ENCODE measurements at places on chromosomes 3 and 15.

DNA sequence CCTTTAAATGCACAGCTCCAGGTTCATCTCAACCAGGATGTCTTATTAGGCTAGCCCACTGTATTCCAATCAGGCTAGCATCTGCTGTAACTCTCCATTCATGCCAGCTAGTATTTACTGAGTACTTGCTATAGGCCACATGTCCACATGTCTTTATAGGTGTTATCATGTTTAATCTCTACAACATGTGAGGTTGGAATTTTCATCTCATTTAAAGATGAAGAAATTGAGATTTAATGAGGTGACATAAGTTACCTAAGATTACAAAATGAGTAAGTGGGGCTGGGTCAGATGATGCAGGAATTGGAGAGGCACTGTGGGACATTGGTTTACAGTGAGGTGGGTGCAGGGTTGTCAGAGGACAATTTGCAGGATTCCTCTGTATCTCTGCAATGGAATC lies 2.9 kb downstream of the IFT122 start:
- no peak for DNase-seq

GRCh38 chr3:161423911-161424522 lies 52.7 kb upstream of the SPTSSB start:
- DNase-seq = peak; percentile 51

DNA sequence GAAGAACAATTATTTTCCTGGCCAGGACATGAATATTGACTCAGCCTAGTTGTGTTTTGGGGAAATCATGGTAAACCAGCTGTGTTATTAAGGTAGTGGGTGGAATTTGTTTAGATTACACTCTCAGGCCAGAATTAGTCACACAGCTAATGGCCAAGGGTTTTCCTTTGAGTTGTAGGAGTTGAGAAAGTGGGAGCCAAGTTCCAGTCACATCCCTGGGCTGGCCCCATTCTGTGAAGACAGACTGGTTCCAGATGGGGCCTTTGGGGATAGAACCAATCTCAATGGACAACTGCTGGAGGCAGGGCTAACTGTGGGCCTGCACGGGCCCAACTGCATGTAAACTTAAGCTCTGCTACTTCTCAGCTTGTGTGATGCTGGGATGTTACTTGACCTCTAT lies 1.4 kb upstream of the RASL12 start:
- no peak for DNase-seq

DNA sequence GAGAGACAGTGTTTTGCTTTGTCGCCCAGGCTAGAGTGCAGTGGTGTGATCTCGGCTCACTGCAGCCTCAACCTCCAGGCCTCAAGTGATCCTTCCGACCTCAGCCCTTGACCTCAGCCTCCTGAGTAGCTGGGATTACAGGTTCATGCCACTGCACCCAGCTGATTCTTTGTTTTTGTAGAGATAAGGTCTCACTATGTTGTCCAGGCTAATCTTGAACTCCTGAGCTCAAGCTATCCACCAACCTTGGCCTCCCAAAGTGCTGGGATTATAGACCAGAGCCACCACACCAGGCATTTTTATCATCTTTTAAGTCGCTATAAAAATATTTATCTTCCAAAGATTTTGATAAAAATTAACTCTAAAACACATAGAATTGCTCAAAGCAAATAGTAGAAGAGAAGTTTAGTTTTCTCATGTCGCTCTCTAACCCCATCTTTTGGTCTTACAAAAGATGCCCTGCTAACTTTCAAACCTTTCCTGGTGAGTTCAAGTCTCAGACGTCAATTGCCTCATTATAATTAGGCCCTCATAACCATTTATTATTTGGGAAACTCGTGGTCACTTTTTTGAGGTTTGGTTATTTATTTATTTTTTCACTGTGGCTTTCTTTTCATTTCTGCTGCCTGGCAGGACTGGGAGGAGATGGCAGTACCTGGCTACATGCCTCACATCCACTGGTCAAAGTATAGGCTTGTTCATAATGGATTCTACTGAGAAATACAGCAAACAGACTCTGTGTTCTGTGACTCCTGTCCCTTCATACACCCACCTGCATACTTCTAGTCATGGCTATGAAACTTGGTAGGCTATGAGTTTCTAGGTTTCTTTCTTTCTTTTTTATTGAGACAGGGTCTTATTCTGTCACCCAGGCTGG lies 48.3 kb upstream of the DPPA4 start:
- no peak for DNase-seq

DNA sequence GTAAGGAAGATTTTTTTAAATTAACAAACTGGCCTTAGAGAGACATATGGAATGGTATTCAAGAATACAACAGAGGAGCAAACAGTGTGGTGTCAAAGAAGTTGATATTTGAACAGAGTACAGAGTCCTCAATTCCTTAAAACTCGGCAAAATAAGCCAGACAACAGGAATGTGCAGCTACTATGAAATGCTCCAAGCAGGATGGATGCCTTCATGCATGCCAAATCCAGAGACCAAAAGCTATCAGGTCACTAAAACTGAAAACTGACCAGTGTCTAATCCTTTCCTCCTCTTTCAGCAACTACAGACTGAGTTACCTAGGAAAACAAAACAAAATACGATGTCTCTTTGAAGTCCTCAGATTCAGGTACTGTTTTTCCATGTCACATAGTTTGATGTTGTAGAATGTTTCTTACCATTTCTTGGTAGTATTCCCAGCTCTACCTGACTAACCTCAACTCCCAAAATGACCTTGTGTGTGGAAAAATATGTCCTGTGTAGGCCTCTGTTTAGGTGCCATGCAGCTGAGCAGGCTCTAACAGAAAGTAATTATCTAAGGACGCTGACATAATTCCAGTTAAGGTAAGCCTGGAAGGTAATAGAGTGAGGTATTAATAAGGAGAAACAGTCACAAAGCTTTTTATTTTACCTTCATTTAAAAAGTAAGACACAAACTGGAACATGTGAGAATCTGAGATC lies 46.9 kb downstream of the TBL1XR1 start:
- no peak for DNase-seq

DNA sequence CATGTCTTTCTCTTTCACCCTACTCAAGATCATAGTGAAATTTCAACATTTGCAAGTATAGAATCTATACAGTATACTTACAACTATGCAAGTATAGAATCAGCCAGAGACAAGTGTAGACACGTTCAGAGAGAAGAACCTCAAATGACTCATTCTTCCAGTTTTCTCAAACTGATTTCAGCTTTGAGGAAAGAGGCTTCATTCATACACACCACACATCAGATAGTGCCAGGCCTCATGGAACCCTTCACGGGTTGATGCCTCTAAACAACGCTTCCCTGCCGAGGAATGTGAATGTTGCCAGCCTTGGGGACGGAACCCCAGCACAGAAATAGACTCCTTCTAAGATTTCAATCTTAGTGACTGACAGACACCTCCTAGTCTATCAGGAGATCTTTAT lies 135.7 kb downstream of the FOXP1 start:
- no peak for DNase-seq

GRCh38 chr3:38307599-38307998 lies 25.5 kb downstream of the SLC22A14 start:
- DNase-seq = no peak

DNA sequence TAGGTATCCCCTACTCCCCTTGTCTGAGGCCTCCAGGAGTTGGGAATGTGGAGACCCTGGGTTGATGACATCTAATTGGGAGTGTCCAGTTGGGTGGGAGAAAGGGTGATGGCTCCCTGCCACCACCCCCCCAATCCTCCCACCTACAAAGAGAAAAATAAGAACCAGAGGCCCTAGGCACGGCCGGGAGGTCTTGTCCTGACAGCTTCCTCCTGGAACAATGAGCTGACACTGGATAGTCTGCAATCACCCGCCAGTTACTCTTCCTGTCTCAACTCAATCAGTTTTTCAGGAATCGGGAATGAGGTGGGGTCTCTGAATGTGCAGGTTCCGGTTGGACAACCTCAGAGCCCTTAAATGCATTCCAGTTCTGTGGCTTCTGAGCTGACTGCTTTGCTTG lies 129.9 kb upstream of the MRPS22 start:
- DNase-seq = no peak

DNA sequence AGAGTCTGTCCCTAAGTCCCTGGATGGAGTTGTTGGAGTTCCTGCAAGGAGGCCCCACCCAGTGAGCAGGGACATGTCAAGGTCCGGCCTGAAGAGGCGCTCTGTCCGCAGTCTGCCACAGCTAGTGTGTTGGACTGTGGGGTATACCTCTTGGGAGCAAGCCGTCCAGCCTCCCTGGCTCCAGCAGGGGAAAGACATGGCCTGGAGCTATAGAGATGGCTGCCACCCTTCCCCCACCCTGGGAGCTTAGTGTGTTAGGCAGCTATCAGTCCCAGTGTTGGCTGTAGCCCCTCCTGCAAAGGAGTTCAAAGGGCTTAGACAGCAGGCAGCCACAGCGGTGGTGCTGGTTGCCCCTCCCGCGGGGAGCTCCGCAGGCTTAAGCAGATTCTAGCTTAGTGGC lies 20.3 kb downstream of the IMPG2 start:
- no peak for DNase-seq

GRCh38 chr3:21979706-21980105 lies 228.7 kb upstream of the ZNF385D start:
- no peak for DNase-seq

GRCh38 chr3:137582484-137582883 lies 181.6 kb upstream of the SOX14 start:
- no peak for DNase-seq

GRCh38 chr3:45191424-45191823 lies 34.7 kb downstream of the TMEM158 start:
- DNase-seq = no peak

DNA sequence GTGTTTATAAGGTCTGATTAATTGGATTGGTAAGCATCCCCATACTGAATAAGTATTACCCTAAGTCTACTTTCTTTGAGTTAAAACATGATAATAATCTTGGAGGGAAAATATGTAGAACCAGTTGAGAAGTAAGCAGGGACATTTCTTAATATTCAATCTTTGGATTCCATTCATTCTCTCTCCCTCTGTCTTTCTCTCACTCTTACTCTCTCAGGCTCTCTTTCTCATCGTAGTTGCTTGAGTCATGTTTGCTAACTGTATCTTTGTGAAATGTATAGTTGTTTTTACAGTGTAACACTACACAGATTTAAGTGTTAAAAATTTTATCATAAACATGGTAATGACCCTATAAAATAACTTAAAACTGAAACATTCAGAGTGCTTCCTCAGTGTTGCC lies 163.8 kb downstream of the RSRC1 start:
- no peak for DNase-seq

GRCh38 chr15:43361313-43361903 lies 9.4 kb downstream of the ZSCAN29 start:
- no peak for DNase-seq

- no peak for DNase-seq
These were observed 49.7 kb upstream of the FBN1 start for GRCh38 chr15:48695088-48695826.

- DNase-seq = no peak
These were observed 64.4 kb downstream of the GAP43 start for GRCh38 chr3:115687721-115688120.

- no peak for DNase-seq
These were observed 211.3 kb downstream of the MINAR1 start for GRCh38 chr15:79643393-79643792.

DNA sequence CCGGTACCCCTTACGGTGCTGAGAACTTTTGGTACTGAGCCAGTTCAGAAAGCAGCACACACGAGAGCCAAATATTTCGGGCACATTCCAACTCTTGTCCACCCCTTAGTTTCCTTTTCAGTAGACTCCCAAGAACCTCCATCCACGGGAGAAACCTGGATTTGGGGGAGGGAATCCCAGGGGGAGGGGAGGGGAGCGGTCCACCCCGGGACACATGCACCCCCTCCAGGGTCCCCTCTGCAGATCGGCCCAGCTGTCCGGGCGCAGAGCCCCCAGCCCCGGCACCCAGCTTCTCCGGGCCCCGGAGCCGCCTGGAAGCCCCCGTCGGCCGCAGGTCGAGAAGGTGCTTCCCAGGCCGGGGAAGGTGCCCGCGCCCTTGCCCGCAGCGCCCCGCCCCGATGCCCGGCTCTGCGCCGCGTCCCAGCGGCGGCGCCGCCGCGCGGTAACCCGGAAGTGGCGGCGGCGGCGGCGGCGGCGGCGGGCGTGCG lies 455 bp upstream of the ABHD17C start:
- no peak for DNase-seq

DNA sequence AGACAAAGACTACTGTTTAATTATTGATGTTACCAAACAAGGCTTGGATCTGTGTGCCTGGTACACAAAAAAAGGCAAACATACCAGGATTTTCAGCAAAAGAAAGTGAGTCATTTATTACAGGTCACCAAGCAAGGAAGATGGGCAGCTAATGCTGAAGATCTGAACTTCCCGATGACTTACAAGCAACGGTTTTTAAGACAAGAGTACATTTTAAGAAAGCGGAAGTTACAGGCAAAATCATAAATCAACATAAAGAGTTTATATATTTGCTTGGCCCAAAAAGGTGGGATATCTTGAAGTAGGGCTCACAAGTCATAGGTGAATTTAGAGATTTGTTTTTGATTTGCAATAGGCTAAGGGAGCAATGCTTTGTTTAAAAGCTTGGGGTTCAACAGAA lies 125.4 kb upstream of the SPATA16 start:
- DNase-seq = no peak

- DNase-seq = no peak
These were observed 169.1 kb upstream of the ZPLD1 start for GRCh38 chr3:102265720-102266119.

GRCh38 chr3:11819146-11819689 lies 27.5 kb downstream of the TAMM41 start:
- DNase-seq = no peak

DNA sequence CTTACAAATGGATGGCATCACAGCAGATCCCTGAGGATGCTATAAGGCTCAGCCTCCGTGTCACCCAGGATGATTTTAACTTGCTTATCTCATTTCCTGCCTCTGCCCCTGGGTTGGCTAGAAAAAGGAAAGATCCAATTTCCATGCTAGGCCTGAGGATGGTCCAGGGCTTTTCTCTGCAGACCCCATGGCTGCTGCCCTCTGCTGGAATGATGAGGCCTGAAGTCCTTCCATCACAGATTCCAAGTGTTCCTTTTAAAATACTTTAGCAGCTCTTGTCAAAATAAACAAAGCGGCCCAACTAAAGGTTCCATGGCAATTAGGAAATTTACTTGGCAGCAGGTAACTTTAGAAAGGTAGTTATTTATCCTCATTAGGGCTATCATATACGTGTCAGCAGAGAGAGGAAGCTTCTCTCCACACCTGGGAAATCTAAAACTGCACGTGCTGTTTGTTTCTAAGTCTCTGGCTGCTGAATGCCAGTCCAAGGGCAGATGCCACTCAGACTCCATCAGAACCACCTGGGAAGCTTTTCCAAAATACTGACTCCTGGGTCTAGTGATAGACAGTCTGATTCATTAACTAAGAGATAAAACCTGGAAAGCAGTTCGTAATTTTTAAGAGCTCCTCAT lies 401.9 kb upstream of the IL12A start:
- DNase-seq = no peak

DNA sequence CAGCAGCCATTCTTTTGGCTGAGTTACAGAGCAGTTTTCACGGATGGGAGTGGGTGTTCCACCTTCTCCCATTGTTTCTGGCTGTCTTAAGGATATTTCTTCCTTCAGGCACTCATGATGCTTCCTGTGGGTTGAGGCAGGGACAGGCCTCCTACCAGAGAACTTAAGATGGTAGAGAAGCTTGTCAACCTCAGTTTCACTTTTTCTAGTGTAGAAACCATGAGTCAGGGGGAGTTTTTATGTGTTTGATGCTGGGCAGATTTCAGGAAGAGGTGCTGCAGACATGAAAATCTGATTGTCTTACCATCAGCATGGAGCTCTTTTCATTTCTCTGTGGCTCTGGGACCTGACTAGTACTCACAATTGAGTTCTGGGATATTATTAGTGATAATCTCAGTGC lies 48.7 kb upstream of the VEPH1 start:
- no peak for DNase-seq

GRCh38 chr3:172615296-172615695 lies 92.1 kb upstream of the TNFSF10 start:
- DNase-seq = no peak

GRCh38 chr15:90618330-90619125 lies 88.8 kb downstream of the CRTC3 start:
- DNase-seq = no peak
